Omental fat pad (tissue), 4 donors: ENCODE measurements at places on chromosomes 3 and 15.

- DNase-seq = no peak
Observed at GRCh38 chr3:65939184-65939583, 99.5 kb downstream of the MAGI1 start.

DNA sequence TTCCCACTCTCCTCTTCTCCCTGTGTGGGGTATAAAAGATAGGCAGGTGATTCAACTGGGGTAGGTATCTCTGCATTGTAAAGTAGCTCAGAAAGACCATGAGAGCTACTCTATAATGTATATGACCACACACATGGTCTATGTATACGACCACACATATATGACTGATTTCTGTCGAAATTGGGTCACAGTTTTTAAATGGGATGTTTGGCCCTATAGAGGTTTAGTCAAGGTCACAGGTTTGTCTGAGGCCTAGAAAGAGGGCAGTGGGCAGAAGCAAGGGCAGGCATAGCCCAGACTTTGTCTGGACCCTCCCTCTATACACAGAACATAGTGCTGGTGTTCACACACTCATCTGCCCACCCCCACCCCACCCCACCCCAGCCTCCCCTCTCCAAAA lies 4.4 kb downstream of the LAMP3 start:
- DNase-seq = no peak

DNA sequence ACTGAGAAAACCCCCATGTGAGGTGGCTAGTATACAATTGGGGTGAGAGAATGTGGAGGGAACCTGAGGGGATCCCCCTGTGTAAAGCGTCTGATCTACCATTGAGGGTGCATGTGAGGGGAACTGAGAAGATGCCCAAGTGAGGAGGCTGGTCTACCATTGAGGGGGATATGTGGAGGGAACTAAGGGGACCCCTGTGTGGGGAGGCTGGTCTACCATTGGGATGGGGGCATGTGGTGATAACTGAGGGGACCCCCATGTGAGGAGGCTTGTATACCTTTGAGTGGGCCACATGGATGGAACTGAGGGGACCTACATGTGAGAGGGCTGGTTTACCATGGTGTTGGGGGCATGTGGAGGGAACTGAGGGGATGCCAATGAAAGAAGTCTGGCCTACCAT lies 160.8 kb downstream of the FBLN2 start:
- no peak for DNase-seq

GRCh38 chr3:119927190-119927589 lies 145.3 kb downstream of the NR1I2 start:
- no peak for DNase-seq

GRCh38 chr3:189040656-189041335 lies 131.0 kb upstream of the TPRG1 start:
- DNase-seq = no peak

GRCh38 chr3:113516115-113516505 lies 1.2 kb upstream of the SPICE1 start:
- DNase-seq = no peak

- DNase-seq = no peak
Observed at GRCh38 chr3:55965776-55966175, 478.7 kb upstream of the WNT5A start.

DNA sequence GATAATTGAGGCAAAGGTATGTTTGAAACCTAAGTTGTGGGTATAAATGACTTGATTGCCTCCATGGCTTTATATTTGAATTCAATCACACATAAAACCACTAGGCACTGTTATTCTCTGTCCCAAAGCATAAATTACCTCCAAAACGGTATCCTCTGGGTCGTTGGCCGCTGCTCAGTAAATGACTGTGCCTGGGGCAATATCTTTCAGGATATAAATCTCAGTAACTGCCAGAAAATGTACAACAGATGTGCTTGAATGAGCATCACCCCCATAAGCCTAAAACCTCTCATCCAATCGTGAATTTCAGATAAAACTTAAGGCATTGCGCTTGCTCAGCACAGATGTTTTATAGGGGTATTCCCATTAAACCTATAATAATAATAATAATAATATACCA lies 19.0 kb upstream of the C3orf49 start:
- no peak for DNase-seq

DNA sequence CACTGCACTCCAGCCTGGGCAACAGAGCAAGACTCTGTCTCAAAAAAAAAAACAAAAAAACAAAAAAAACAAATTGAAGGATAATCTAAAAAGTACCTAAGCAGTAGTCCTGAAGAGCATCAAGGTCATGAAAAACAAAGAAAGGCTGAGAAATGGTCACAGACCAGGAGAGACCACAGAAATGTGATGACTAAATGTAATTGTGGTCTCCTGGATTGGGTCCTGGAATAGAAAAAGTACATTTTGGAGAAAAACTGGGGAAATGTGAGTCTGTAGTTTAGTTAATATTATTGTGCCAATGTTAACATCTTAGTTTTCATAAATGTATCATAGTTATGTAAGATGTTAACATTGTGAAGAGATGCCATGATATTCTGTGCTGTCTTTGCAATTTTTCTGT lies 267.5 kb upstream of the NR2E3 start:
- no peak for DNase-seq

- no peak for DNase-seq
Observed at GRCh38 chr3:3821777-3822176, 22.5 kb downstream of the LRRN1 start.

DNA sequence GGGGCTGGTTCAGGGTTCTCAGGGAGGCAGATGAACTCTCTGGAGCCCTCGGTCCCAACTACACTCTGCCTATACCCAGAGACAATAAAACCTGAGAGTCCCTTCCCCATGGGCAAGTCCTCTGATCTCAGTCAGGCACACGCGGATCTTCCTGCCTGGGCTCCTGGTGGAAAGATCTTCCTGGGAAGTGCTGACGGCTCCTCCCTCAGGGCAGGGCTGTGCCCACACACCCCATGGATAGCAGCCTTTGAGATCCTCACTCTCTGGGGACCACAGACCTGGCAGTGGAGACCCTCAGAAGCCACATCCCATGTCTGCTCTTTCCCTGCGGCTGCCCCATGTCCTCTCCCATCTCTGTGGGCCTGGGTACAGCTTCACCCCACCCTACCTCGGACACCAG lies 10.4 kb downstream of the SH2D7 start:
- no peak for DNase-seq

- DNase-seq = no peak
Observed at GRCh38 chr15:51856714-51857380, 27.4 kb downstream of the TMOD3 start.

DNA sequence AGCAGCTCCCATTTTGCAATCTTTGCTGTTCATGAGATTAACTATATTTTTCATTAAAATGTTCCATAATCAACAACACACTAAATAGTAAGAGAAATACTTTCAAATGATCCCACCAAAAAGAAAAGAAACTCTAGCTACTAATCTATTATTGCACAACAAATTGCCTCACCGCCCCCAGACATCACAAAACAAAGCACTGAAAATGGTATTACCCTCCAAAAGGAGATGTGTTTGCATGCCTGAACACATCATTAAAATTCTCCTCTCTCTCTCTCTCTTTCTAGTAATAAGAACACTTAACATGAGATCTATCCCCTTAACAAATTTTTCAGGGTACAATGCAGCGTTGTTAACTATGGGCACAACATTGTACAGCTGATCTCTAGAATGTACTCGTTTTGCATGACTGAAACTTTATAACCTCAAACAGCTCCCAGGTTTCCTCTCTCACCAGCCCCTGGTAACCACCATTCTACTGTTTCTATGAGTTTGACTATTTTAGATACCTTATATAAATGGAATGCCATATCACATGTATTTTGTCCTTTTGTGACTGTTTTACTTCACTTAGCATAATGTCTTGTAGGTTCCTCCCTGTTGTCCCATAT lies 33.1 kb downstream of the WNT5A start:
- no peak for DNase-seq

GRCh38 chr15:63089260-63090043 lies 32.2 kb upstream of the LACTB start:
- no peak for DNase-seq

- DNase-seq = no peak
Observed at GRCh38 chr3:135987661-135988060, 22.1 kb downstream of the PPP2R3A start.

- DNase-seq = no peak
Observed at GRCh38 chr15:89614164-89614563, 38.9 kb downstream of the TICRR start.

- DNase-seq = no peak
Observed at GRCh38 chr3:71512000-71512399, 71.5 kb downstream of the FOXP1 start.

- no peak for DNase-seq
Observed at GRCh38 chr3:16467393-16467792, 46.1 kb downstream of the RFTN1 start.

GRCh38 chr3:116444819-116445310 lies 422 bp downstream of the LSAMP start:
- DNase-seq = no peak

- no peak for DNase-seq
Observed at GRCh38 chr3:138835397-138835757, 649 bp upstream of the PIK3CB start.

GRCh38 chr3:50423543-50423942 lies 64.2 kb upstream of the TMEM115 start:
- no peak for DNase-seq

DNA sequence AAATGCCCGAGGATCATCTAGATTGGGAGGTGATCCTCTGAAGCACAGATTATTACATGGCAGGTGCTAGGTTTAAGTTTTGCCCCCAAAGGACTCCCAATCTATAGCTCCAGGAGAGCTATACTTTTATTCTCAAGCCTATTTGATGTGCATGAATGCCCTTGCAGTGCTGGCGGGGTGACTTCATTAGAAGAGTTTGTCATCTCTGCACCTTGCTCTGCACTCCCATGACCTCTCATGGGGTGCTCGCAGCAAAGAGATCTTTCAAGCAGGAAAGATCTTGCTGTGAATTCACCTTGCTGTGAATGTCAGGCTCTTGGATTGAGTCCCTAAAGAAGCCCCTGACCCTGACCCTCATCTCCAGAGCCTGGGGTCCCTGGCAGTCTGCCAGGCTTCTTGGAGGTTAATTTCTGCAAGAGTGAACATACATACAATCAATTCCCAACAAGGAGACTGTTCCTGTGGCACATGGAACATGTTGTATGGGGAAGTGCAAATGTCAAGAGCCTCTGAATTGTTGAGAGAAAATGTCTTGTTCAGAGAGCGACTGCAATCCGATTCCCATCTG lies 45.9 kb downstream of the FAM43A start:
- DNase-seq = no peak

GRCh38 chr3:34323517-34323916 lies 525.1 kb downstream of the PDCD6IP start:
- no peak for DNase-seq

GRCh38 chr3:126354776-126355175 lies 2.4 kb downstream of the KLF15 start:
- DNase-seq = no peak

DNA sequence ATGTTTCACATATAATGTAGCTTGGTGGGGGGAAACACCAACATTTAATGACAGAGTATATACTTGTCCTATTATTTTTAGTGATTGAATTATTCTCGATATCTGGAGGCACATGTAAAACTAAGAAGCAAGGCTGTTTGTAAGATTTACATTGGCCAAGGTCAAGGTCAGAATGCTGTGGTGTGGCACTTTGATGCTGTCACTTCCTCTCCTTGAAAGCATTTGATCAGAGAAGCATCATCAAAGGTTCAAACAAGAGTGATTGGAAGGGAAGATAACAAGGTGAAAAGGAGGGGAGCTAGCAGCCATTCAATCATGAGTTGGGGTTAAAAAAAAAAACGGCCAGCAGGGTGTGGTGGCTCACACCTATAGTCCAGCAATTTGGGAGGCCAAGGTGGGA lies 26.4 kb downstream of the RTF1 start:
- no peak for DNase-seq

- DNase-seq = no peak
Observed at GRCh38 chr3:4977001-4977852, 2.0 kb upstream of the BHLHE40 start.

DNA sequence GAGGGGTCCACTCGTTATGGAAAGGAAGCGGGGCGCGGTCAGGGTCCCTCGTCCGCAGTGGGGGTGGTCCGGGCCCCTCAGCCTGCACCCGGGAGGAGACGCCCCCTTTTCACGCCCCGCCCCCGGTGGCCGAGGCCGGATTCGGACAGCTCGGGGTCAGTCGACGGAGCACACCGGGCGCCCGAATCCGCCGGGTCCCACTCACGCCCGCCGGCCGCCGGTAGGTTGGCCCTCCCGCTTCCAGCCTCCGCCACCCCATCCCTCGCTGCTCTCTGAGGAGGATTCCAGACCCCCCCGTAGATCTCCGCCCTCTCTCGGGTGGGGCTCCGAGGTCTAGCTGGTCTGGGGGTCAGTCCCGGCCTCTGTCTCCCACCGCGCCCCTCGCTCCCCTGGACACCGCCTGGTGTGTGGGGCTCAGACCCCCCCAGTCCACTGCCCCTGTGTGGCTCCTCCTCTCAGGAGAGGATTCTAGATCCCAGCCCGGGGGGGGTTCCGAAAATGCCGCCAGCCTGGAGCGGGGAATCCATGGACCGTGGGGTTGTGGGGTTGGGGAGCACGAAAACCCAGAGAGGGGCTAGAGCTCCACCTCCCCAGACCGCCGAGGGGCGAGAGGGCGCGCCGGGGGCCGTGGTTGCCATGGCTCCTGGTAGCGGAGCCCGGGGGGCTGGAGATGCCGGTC lies 725 bp downstream of the CHL1 start:
- DNase-seq = peak; percentile 24

DNA sequence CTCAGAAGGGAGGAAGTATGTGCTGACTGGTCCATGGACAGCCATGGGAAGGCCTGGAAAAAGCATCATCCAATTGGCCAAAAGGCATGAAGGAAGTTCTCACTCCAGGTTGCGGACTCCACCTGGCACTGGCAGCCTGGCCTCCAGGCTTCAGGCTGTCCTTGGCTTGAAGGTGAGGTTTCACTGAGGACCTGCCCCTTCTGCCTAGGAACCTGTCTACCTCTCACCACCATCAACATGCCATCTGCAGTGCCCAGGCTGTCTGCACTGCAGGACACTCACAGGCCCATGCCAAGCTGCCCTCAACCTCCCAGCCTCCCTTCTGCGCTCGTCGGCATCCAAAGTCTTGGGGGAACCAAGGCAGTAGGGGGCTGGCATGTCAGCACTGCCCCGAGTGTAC lies 51.1 kb downstream of the CEP70 start:
- no peak for DNase-seq

DNA sequence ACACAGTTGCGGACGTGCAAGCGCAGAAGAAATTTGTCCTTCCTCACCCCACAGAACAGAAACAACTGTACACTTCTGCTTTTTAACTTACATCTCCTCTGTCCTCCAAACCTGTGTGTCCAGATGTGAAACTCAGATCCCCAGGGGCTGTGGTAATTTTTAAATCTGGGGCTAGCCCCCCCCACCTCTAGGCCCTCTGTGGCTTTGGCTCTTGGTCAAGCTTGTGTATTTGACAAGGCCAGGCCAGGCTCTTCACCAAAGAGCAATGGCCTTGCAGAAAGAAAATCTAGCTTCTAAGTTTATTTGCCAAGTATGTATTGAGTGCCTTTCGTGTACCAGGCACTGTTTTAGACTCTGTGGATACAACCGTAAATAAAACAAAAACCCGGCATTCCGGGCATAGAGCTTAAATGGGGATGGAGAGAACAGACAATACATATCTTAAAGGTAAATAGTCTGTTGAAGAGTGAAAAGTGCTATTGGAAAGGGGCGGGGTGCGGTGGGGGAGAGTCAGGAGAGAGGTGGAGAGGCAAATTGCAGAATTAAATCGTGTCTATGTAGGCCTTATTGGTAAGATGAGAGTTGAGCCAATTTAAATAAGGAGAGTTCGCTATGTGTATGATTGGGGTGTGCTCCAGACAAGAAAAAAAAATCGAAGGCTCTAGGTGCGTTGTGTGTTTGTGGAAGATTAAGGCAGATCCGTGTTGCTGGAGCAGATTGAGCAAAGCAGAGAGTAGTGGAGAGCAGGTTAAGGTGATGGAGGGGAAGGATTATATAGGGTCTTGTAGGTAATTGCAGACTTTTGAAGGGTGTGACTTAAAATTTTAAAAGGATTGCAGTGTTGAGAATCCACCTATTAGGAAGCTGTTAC lies 781 bp upstream of the DPH6 start:
- no peak for DNase-seq
